ENCODE measurements at places on chromosomes 2 and 18. TPM values are rescaled to one million over a fixed set of nuclear protein-coding genes. Genes with fewer than 3 reads are reported as not detected.

GRCh38 chr2:60368456-60368855, 185.0 kb downstream of the BCL11A start:
- DNase-seq: no peak

- no peak for DNase-seq
Measured at GRCh38 chr2:96906729-96907114, 36.8 kb upstream of the SEMA4C start.

Gene OTOF
- total RNA-seq: 1.5 TPM

- no peak for DNase-seq
Measured at GRCh38 chr2:133591164-133591563, 22.9 kb upstream of the NCKAP5 start.

- DNase-seq: no peak
Measured at GRCh38 chr2:11541693-11542274, 7.9 kb downstream of the GREB1 start.

Measured in esophagus muscularis mucosa (tissue), 4 donors.